ENCODE measurements at places on chromosomes 7 and 10. TPM values are rescaled to one million over a fixed set of nuclear protein-coding genes. Genes with fewer than 3 reads are reported as not detected.

DNA sequence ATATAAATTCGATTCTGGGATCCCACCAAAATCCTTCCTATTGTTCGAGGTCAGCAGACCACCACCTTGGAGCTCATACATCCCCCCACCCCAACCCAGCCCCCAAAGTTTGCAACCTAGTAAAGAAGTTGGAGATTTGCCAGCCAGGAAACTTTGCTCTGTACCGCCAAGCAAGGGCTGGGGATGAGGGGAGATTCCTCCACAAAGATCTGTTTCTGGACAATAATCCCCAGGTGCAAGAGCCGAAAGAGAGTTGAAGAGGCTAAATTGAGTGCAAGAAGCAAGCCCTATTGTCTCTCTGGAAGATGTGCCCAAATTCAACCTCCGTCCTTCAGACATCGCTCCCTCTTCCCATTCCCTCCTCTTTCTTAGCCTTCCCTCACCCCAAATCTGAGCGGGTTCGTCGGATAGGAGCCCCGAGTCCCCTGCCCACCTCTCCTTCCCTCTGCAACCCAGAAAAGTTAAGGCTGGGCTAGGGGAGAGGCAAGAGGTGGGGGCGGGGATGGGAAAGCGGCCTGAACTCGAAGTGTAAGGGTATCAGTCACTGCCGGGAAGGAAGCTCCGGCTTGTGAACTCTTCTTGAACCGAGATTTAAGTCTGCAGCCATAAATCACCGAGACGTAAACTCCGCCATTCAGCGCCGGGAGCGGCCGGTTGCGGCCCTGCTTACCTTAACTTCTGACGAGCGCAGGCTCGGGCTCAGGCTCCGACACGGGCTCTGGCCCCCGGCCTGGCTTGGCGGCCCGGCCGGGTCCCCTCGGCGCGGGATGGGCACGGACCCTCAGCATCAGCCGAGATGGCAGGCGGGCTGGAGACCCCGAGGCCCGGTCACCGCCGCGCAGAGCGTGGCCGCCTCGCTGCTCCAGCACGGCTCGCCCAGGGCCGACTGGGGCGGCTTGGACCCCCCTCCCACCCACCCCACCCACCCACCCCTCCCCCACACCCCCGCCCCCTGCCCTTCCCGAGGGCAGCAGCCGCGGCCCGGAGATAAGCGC, 10.8 kb upstream of the HOXA2 start:
- H3K27ac ChIP-seq, result no peak overlapping the region
- no peak overlapping the region for H3K4me3 ChIP-seq
- H3K4me1 ChIP-seq, result no peaks in the 10 kb centered on the region
- no peak for DNase-seq

GRCh38 chr7:833601-834258, 1.5 kb downstream of the SUN1 start:
- H3K4me1 ChIP-seq, result peaks cover 23% of the 10 kb centered on the region
- H3K36me3 ChIP-seq, result no peaks in the 10 kb centered on the region
- no peak overlapping the region for H3K27ac ChIP-seq
- H3K27me3 ChIP-seq, result no peaks in the 10 kb centered on the region
- H3K4me3 ChIP-seq, result no peak overlapping the region

TAS2R41 gene
- not detected for polyA plus RNA-seq

- H3K36me3 ChIP-seq, result no peaks in the 10 kb centered on the region
- no peak overlapping the region for H3K4me3 ChIP-seq
- no peak overlapping the region for H3K27ac ChIP-seq
These were observed 13.7 kb downstream of the ASB15 start for GRCh38 chr7:123615344-123615743.

PPP1R3C gene
- polyA plus RNA-seq, result not detected

DNA sequence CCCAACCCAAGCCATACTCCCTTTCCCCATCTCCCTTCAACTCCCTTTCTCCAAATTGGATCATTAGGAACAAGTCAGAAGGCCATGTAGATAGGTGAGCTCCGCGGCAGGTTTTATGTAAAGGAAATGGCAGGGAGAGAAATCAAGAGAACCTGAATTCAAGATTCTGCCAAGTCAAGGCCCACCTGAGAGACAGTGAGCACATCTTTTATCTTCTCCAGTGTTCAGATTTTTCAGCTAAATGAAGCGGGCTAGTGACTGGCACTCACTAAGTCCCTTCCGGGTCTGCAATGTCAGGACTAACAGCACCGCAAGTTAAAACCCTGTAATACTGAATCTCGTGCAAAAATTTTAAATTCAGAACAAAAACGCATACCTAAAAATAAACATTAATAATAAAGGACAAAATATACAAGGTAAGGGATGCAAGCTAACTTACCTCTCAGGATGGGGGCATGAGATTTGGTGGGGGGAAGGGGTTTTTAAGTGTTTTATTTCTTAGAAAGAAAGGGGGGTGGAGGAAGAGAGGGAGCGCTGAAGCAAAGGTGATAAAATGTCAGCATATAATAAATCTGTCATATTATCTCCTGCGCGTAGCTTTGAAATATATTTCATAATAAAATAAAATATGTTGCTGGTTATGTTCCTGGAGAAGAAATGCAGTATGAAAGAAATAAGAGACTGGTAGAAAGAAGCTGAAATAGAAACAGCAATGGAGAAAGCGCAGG, 17.6 kb downstream of the TCAF1 start:
- no peak overlapping the region for H3K4me3 ChIP-seq
- no peak for DNase-seq
- H3K27me3 ChIP-seq, result no peaks in the 10 kb centered on the region
- no peak overlapping the region for H3K27ac ChIP-seq
- no peaks in the 10 kb centered on the region for H3K36me3 ChIP-seq
- H3K4me1 ChIP-seq, result peaks cover 9% of the 10 kb centered on the region

- no peak overlapping the region for H3K4me3 ChIP-seq
- H3K4me1 ChIP-seq, result no peaks in the 10 kb centered on the region
- H3K27ac ChIP-seq, result no peak overlapping the region
- no peaks in the 10 kb centered on the region for H3K27me3 ChIP-seq
- DNase-seq, result no peak
These were observed 34.8 kb downstream of the KLF6 start for GRCh38 chr10:3750006-3750816.

DNA sequence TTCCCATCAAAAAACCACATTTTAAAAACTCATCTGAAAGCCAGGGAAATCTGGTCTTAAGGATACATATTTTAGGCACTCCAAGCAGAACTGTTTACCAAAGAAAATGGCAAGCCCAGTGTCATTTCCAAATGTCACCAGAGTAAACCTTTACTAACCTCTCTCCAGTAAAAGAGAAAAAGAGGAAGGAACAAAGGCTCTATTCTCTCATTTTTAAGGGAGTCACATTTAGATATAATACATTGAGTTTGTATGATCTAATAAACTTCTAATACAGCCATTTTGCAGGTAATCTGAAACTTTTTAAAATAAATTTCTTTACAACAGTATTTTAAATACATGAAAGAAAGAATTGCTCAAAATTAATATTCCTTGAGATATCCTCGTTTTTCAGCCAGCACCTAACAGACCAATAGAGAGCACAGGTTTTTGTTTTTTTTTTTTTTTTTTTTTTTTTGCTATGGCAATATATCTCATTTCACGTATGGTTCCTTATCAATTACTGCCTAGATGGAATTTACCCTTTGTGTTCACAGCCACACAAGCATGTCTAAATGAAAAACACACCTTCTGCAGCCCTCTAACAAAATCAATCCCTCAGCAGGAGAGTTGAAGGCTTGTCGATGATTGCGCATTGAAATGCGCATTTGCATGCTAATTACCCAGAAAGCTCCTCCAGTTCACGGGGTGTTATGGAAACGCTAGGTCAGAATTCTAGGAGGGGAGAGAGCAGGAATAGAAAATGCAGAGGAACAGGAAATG, 39.8 kb upstream of the MSRB2 start:
- H3K27me3 ChIP-seq, result no peaks in the 10 kb centered on the region
- no peak overlapping the region for H3K4me3 ChIP-seq
- no peaks in the 10 kb centered on the region for H3K4me1 ChIP-seq

- H3K4me1 ChIP-seq, result no peaks in the 10 kb centered on the region
- no peak overlapping the region for H3K4me3 ChIP-seq
- H3K36me3 ChIP-seq, result no peaks in the 10 kb centered on the region
- H3K27me3 ChIP-seq, result no peaks in the 10 kb centered on the region
- no peak overlapping the region for H3K27ac ChIP-seq
These were observed 1.0 kb downstream of the AQP1 start for GRCh38 chr7:30912731-30912985.

DNA sequence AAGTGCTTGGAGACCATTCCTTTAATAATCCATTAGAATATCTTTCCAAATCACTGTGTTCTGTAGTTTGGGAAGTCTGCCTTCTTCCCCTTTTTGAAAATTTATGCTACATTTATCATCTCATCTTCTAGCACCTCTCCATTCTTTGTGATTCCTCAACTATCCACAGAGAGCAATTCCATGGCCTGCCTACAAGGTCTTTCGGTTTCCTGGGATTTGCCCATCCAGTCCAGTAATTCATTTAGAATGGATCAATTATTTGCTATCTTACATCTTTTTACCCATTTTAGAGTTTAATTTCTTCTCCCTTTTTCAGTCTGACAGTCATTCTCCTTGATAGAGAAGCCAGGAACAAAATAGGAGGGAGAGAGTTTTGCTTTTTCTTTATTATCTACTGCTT, 179.8 kb downstream of the ST7 start:
- H3K27me3 ChIP-seq, result no peaks in the 10 kb centered on the region
- H3K4me1 ChIP-seq, result no peaks in the 10 kb centered on the region
- DNase-seq, result no peak
- H3K4me3 ChIP-seq, result no peak overlapping the region
- H3K36me3 ChIP-seq, result no peaks in the 10 kb centered on the region
- no peak overlapping the region for H3K27ac ChIP-seq

BRAF gene
- polyA plus RNA-seq, result 11.2 TPM

- H3K4me3 ChIP-seq, result no peak overlapping the region
- DNase-seq, result no peak
- no peaks in the 10 kb centered on the region for H3K27me3 ChIP-seq
- H3K4me1 ChIP-seq, result no peaks in the 10 kb centered on the region
These were observed 66.9 kb downstream of the MTPAP start for GRCh38 chr10:30282221-30282620.

DNA sequence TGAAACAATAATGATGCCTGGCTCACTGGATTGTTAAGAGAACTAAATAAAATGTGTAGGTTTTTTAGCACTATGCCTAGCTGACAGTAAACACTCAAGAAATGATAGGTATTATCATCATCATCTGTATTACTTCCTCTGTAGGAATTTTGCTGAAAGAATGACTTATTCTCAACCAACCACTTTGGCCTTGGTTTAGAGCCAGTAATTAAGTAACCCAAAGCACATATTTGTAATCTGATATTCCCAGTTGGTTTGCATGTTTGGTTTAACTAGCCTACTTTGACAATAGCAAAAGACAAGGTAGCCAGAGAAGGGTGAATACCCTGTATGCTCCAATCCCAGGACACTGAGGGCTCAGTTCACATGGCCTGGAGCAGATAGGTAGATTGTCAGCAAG, 34.4 kb downstream of the BCAP29 start:
- H3K36me3 ChIP-seq, result no peaks in the 10 kb centered on the region
- no peaks in the 10 kb centered on the region for H3K4me1 ChIP-seq
- H3K27ac ChIP-seq, result no peak overlapping the region

DNA sequence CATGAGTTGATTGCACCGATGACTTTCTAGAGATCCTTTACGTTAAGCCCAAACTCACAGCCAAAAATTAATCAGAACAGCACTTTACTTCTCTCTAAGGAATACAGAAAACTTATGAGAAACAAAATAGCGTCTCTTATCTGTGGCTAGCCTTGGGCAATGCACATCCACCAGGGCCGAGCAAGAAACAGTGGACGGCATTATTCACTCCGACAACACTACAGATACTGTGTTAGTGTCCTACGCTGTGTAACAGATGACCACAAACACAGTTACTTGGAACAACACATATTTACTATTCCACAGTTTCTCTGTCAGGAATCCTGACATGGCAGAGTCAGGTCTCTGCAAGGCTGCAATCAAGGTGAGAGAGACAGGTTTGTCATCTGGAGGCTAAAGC, 598.3 kb upstream of the ADARB2 start:
- H3K4me1 ChIP-seq, result no peaks in the 10 kb centered on the region
- no peak overlapping the region for H3K27ac ChIP-seq

AKR1C4 gene
- not detected for polyA plus RNA-seq

DNA sequence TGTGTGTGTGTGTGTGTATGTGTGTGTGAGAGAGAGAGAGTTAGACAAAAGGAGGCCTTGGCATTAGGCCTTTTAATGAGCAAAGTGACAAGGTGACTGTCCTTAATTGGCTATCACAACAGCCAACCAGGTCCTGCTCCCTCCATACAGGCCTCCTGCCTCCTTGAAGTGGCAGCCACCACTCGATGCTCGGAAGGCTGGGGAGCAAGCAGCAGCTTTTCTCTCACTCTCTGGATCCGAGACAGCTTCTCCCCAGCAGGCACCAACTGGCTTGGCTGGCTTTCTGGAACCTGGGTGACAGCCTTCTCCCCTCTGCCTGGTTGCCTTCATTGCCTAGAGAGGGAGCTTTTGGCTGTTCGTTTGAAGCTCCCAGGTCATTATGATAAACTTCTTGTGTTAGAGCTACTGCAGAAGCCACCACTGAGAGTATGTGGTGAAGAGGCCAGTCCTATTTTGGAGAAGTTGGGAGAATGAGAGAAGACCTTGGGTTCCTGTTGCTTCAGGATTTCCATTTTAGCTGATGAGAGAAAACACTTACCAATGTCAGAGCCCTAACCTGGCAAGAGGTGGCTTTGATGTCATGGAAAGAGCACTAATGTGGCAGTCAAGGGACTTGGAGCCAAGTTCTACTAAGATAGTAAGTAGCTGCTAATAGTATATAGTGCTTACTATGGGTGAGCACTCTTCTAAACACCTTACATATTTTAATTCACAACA, 37.6 kb downstream of the RPS24 start:
- H3K36me3 ChIP-seq, result no peaks in the 10 kb centered on the region
- no peaks in the 10 kb centered on the region for H3K4me1 ChIP-seq
- no peak for DNase-seq
- no peaks in the 10 kb centered on the region for H3K27me3 ChIP-seq
- H3K4me3 ChIP-seq, result no peak overlapping the region

DNA sequence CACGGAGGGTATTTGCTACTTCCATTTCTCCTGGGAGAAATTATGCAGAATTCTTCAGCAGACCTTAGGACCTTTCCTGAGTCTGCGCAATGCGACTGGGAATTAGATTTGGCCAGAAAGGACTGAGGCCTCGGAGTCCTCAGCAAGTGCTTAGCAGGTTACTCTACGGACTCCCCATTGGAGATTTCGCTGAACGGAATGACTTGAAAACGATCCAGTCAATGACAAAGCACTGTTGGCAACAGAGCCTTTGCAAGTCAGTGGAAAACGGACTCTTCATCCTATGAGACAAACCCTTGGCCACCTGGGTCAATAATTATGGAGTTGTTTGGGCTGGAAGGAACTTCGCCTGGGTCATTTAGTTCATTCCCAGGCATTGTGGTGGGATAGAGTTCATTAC, 107.4 kb downstream of the FAM204A start:
- no peak overlapping the region for H3K27ac ChIP-seq
- no peaks in the 10 kb centered on the region for H3K36me3 ChIP-seq
- H3K27me3 ChIP-seq, result no peaks in the 10 kb centered on the region
- DNase-seq, result no peak
- H3K4me3 ChIP-seq, result no peak overlapping the region

ATP6V0A4 gene
- not detected for polyA plus RNA-seq

DNA sequence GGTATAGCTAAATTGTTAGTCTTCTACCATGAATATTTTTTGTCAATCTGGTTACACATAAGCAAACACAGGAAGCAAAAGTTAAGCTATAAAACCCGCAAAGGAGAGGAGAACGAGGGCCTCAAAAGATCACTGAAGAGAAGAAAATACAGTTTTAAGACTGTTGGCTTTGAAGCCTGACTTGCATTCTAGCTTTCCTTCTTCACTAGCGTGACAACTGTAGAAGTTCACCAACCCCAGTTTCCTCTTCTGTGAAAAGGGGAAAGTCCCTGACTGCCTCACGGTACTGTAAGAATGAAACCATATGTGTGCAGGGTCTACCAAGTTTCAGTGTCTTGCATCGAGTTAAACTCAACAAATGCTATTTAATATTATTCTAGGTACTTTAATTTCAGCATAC, 7.5 kb upstream of the LRRN3 start:
- H3K36me3 ChIP-seq, result no peaks in the 10 kb centered on the region
- H3K4me3 ChIP-seq, result peak overlapping the region; percentile 12
- no peak for DNase-seq
- H3K27ac ChIP-seq, result peak overlapping the region; percentile 70
